ENCODE measurements at places on chromosomes 2 and 18.

DNA sequence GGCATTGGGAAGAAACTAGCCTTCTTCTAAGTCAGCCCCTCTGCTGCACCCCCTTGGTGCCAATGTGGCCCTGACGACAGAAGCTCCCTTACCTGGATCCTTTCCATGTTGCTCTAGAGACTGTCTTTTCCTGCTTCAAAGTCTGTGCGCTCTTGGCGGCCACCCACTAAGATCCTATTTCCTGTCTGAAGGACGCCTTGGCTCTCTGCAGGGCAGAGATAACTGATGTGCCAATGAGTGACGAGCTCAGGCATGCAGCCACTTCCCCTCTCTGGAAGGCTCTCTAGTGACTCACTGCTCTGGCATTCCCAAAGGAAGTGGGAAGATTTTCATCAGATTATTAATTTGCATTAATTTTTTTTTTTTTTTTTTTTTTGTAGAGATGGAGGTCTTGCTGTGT, 273.5 kb downstream of the CDH20 start:
- DNase-seq: no peak

DNA sequence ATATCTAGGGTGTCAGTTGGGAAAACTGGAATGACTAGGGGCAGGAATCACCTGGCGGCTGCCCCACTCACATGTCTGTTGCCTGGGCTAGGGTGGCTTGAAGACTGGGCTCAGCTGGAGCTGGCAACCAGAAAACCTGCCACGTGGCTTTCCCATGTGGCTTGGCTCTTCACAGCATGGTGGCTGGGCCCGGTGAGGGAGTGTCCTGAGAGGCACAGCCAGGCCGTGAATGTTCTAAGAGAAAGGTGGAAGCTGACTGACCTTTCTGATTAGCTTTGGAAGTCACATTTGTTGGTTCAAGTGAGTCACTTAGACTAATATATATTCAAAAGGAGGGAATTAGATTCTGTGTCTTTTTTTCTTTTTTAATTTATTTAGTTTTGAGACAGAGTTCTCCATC, 22.7 kb downstream of the SP5 start:
- DNase-seq: no peak

DNA sequence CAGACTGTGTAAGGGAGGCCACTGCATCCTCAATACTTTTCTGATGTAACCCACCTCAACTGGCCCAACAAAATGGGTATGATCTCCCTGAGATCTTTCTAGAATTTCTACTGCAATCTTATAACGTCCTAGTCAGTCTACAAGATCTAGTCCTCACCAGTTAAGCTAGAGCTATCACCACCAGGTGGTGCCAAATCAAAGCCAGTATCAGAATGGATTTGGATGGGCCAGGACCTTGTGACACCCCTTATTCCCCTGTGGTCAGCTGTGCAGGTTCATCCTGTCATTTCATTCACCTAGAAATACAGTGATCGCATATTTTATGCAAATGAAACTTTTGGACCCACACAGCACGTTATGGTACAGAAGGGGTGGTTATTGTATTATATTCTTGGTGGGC, 90.3 kb downstream of the OLA1 start:
- DNase-seq: peak; percentile 27

DNA sequence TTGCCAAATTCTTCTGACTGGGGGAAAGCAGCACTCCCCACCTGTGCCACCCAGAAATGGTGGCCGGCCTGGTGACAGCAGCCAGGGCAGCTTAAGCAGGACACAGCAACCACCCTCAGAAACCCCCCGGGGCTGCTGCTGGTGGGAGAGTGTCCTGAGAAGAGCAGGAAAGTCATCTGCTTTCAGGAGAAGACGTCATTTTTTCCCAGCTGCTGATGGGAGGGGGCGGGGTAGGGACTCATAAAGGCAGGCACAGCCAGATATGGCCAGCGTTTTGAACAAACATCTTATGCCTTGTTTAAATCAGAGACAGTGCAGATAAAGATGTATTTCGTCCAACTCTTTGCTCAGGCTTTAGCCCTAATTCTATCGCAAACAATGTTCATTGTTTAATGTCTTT, 139.5 kb downstream of the LRRC30 start:
- DNase-seq: no peak

GRCh38 chr2:168114619-168115018, 132.8 kb downstream of the STK39 start:
- DNase-seq: no peak

- no peak for DNase-seq
Observed at GRCh38 chr2:36343606-36344005, 12.0 kb upstream of the CRIM1 start.

DNA sequence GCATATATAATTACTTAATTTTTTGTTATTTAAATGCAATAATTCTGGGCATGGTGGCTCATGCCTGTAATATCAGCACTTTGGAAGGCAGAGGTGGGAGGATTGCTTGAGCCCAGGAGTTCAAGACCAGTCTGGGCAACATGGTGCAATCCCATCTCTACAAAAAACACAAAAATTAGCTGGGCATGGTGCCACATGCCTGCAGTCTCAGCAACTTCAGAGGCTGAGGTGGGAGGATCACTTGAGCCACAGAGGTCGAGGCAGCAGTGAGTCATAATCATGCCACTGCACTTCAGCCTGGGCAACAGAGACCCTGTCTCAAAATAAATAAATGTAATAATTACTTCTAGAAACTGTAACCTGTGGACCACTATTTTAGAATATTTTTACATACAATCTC, 21.5 kb upstream of the TMEM87B start:
- DNase-seq: no peak

- DNase-seq: no peak
Observed at GRCh38 chr2:45006041-45006941, 3.0 kb downstream of the SIX2 start.

DNA sequence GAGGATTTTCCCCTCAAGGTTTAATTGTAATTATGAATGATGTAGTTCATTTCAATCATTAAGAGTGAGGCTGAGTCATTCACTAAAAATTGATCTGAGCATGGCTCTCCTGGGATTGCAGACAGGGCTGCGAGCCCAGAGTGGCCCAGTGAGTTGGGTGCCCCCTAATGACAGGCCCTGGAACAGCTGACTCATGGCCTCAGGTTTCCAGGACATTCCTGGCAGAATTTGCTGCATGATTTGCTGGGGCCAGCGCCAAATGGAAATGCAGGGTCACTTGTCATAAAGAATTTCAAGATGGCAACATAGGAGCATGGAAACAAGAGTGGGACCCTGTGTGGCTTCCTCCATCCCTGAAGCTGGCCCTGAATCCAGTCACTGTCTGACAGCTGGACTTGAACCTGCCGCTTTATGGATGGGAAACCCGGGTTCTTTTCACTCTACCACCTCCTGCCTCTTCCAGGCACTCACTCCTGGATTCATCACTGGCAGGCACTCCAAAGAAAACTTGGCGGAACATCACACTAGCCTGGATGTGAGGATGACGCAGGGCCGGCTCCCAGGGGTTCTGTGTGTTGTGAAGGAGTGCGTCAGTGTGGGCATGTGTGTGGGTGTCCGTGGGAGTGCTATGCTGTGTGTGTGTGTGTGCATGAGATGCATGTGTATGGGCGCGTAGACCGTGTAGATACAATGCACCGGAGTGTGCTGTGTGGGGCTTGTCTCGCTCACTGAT, 15.2 kb downstream of the OTOF start:
- peak; percentile 29 for DNase-seq

DNA sequence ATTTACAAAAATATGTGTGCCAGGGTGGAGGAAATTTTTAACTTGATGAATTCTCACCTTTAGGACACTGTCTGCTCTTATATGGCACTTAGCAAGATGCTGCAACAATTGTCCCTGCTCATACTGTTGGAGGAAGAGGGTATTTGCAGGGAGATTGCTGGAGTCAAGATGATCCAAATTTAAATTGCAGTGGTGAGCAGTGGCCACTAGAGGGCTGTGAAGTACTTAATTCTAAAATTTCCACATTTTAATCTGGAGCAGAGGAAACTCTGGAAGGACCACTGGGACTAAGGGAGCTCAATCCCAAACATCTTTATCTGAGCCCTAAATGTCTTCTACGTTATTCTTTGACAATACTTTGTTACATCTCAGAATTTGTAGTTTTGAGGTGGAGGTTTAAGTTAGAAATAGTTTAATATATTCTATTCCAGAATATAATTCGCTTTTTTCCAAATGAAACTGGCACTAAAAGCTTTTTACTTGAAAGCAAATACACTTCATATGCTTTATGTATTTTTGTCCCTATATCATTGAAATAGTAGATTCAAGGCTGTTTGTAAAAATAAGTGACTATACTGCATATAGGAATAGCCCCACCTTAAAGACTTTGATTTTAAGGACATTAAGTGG, 33.0 kb upstream of the PTH2R start:
- DNase-seq: peak; percentile 60

GRCh38 chr2:32910883-32911598, 35.7 kb upstream of the LTBP1 start:
- DNase-seq: no peak

DNA sequence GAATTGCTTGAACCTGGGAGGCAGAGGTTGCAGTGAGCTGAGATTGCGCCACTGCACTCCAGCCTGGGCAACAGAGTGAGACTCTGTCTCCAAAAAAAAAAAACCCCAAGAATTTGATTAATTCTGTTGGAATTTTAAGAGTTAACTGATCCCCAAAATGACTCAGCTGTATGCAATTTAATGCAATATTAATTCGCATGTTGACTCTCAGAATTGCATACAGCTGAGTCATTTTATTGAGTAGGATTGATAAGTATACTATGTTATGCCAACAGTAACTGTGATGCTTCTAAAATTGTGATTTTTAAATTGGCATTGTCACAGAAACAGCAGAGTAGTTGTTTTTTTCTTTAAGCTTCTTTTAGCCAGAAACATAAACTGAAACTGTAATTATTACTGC, 19.6 kb downstream of the MSH2 start:
- DNase-seq: no peak

- no peak for DNase-seq
Observed at GRCh38 chr2:109439390-109439786, 174.4 kb downstream of the SEPTIN10 start.

GRCh38 chr2:9153643-9153980, 53.0 kb upstream of the ASAP2 start:
- no peak for DNase-seq

- DNase-seq: no peak
Observed at GRCh38 chr2:120393456-120393855, 47.5 kb downstream of the INHBB start.

GRCh38 chr2:120440521-120441350, 94.8 kb downstream of the INHBB start:
- DNase-seq: no peak

GRCh38 chr2:111946294-111947114, 48.1 kb downstream of the MERTK start:
- DNase-seq: no peak

- peak; percentile 67 for DNase-seq
Observed at GRCh38 chr2:212520340-212520739, 18.3 kb downstream of the ERBB4 start.

DNA sequence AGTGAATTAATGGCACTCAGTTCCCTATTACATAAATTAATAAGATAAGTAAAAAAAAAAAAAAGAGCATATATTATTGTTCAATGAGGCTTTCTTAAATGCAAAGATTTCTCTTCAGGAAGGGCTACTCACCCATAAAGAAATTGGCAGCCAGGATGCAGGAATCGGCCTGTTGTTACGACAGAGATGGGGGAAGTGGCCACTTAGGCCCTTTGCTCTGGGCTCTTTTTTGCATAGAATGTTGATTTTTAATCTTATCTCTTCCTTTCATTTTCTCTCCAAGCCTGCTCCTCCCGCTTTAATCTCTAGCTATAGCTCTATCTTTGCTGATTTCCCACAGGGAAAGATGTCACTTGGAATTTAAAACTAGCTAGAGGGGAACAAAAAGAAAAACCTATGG, 391.8 kb upstream of the CRIM1 start:
- no peak for DNase-seq

DNA sequence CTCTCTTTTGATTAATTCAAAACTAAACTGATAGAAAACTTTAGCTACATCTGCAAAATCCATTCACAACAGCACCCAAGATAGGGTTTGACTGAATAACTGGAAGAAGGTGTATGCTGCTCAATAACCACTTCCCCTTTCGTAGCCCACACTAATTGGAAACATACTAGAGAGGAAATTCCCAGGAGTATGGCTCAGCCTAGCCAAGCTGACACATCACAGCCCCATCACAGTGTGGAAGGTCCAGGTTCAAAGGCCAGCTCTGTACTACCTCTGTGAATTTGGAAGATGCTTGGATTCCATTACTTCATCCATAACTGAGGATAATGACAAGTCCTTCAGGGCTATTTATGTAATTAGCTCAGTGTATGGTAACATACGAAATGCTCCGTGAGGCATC, 185.4 kb downstream of the FBXO15 start:
- no peak for DNase-seq

DNA sequence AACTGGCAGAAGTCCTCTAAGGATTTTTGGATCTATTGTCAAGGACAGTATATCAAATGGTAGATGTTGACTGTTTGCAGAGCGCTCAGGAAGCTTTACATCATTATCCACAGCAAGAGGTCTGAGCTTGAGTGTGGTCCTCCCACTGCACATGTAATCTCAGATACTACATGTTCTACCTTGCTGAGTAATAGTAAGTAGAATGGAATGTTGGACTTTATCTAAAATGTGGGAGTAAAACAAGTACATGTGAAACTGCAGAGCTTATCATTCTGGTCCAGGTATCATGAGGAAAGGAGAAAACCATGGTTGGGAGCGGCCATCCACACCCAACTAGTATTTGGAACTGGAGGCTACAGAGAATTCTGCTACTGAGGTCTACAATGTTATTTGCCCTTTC, 19.3 kb upstream of the CD28 start:
- DNase-seq: no peak

DNA sequence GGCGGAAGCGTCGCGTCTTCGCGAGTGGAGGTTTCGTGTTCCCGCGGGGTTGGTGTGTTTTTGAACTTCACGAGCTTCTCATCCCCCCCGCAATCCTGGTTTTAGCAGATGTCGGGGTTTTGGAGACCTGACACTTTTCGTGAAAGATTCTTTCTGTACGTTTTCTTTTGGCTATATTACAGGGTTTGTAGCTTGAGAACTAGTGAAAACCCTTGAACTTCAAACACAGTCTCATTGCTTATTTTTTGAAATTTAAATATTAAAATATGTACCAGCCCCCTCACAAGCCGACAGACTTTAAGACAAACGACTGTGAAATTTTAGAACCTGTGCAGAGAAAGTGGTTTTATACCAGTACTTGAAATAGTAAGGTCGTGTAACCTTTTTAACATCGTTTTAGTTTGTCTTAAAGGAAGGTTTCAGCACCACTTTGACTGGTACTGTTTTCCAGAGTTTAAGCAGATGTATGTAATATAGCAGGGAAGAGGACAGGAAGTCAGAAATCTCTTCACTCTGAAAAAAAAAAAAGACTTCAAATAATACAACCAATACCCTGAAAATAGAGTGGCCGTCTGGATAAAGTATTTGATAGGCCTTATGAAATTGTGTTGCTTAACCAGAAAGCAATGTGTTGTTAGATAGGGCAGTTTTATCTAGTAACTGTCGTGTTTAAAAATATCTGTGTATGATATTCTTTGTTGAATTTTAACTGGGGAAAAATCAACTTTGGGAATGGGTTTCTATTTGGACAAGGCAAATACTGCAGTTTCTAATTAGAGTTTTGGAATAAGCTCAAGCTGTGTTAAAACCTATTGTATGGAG, 1.4 kb downstream of the SPATS2L start:
- no peak for DNase-seq

- DNase-seq: no peak
Observed at GRCh38 chr2:185417111-185417510, 321.5 kb upstream of the FSIP2 start.

GRCh38 chr2:113962692-113963480, 73.0 kb downstream of the ACTR3 start:
- DNase-seq: no peak
